Activated CD8-positive, alpha-beta T cell treated with anti-CD3 and anti-CD28 coated beads, Interleukin-2, amount 10 ng/mL, durations not matched to agents 7 days and 5 days (primary cell): ENCODE measurements at places on chromosomes 2 and 18.

GRCh38 chr2:191719938-191720337, 42.0 kb downstream of the NABP1 start:
- DNase-seq = no peak

- no peak for DNase-seq
Observed at GRCh38 chr2:238846628-238847418, 1.1 kb upstream of the TWIST2 start.

DNA sequence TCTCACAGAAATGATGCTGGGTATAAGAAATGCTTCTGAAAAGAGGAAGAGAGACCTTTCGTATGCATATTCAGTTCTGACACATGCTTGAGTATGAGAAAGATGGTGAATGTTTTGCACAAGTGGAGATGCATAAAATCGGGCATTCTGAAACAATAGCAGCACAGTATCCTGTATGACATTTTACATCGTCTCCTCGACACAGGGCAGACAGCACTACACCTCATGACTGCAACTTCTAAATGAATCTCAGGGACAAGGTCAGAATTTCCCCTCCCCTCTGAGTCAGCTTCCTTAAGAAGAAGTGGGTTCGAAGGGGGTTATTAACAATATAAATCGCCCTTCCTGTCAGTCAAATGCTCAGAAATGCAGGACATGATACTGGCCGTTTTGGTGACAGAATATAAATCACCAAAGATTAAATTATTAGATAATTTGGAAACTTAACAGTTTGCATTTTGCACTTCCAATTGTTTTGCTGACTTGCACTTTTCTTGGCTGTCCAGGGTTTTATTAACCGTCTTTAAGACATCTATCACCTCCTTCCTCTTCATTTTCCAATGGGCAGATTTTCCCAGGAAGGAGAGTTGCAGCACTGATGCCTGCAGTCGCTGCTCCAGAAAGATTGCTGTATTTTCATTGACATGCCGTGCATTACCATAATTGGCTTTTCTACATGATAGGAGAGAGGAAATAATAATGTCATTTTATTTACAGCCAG, 57.2 kb downstream of the TSHZ1 start:
- DNase-seq = peak; percentile 4

DNA sequence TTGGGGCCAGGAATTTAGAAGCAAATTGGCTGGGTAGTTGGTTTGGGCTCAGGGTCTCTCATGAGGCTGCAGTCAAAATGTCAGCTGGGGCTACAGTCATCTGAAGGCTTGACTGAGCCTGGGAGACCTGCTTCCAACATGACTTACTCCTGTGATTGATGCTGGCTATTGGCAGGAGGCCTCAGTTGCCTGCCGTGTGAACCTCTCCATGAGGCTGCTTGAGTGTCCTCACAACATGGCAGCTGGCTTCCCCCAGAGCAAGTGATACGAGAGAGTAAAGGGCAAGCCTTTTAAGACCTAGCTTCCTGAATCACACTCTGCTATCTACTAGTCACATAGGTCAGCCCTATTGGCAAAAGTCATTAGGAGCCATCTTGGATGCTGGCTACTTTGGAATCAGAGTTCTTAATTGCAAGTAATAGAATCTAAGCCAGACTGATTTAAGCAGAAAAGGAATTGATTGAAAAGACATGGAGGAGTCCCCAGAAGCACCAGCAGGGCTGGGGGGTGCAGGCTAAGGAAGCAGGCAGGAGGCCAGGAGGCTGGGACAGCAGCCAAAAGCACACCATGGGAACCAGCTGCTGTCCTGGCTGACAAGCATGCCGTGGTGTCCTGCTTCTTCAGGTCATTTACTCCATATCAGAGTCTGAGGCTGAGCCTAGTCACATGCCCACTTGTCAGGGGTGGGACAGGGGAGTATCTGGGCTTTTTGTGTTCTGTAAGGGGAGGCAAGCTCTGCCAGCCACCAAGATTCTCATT, 7.8 kb upstream of the GIGYF2 start:
- DNase-seq = no peak

DNA sequence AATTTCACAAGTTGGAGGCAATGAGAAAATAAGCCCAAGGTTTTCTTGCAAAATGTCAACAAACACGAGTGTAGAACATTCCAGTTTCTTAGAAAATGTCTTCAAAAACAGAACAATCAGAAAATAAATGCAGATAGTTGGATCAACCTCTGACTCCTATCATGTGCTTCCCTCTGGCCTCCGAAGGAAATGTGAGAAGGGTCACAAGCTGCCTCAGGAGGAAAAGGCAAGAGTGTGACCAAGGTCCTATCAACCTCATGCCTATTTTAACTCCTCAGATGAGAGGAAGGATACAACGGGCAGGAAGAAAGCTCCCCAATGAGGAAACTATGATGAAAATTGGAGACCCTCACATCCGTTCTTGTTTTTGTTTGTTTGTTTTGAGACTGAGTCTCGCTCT, 7.9 kb downstream of the SCYGR5 start:
- no peak for DNase-seq

GRCh38 chr2:45278365-45279078, 269.3 kb upstream of the SIX2 start:
- no peak for DNase-seq

GRCh38 chr2:14303366-14304115, 329.0 kb upstream of the LRATD1 start:
- DNase-seq = no peak

DNA sequence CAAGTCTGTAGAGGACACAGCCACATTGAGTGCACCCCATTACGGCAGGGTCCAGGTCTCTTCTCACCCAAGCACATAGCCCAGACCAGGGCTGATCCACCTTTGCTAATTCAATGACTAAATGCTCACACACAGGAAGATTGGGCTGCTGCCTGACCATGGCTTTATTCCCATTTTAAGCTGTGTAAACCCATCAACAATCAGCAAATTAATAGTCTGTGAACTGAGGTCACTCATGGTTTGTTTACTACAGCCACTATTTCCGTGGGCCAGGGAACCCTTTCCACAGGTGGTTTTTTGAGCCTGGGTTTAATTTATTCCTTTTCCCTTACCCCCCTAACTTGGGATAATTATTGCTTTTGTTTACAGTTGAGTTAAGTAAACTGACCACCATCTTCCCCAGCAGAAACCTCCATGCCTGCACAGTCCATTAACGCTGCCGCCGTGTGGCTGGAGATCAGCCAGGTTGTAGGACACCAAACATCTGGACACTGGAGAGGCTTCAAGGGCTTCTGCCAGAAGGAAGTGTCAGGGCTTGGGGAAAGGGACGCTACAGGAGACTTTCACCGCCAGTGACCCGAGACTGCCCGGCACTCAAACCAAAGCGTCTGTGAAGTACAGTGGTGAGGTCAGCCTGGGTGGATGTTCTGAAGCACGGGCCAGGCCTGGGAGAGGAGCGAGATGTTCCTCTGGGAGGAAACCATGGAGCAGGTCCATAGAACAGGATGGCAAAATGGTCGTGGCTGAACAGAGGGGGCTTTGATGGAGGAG, 282.9 kb downstream of the DYSF start:
- no peak for DNase-seq

- peak; percentile 71 for DNase-seq
Observed at GRCh38 chr2:204072443-204073324, 136.1 kb downstream of the ICOS start.

DNA sequence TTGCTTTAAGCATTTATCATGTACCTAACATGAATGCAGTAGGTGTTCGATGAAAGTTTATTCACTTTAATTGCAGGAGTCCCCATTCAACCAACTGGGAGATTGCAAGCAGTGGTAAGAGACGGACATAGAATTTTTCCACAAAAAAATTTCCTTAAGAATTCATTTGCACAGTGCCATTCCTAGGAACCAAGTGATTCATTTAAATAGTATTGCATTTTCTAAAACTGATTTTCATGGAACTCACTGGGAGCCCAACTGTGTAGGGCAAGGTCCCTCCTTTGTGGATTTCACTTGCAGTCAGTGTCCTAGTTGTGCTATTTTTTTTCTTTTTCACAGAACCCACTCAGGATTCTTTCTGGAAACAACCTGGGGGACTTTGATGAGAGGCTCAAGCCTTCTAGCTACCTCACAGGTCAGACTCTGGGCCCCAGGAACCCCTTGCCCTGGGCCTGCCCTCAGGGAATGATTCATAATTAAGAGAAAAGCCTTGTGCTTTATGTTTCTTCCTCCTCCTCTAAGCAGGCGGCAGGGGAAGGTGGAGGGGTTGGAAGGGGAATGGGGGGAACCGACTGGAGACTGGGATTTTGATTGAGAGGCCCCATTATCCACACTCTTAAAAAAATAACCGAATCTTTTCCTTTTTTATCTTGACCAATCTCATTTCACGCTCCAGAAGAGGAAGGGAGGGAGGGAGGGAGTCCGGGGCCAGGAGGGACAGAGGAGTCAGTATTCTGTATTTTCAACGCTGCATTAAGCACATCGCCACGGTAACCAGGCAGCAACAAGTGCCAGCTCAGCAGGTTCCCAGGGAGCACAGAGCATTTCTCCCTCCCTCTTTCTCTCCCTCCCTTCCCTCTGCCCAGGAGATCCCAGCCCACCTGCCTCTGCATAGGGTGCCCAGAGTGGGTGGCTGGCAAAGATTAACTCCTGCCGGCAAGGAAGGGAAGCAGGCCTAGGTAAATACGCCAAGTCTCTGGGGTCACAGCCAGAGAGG, 51.8 kb downstream of the PSD4 start:
- no peak for DNase-seq

DNA sequence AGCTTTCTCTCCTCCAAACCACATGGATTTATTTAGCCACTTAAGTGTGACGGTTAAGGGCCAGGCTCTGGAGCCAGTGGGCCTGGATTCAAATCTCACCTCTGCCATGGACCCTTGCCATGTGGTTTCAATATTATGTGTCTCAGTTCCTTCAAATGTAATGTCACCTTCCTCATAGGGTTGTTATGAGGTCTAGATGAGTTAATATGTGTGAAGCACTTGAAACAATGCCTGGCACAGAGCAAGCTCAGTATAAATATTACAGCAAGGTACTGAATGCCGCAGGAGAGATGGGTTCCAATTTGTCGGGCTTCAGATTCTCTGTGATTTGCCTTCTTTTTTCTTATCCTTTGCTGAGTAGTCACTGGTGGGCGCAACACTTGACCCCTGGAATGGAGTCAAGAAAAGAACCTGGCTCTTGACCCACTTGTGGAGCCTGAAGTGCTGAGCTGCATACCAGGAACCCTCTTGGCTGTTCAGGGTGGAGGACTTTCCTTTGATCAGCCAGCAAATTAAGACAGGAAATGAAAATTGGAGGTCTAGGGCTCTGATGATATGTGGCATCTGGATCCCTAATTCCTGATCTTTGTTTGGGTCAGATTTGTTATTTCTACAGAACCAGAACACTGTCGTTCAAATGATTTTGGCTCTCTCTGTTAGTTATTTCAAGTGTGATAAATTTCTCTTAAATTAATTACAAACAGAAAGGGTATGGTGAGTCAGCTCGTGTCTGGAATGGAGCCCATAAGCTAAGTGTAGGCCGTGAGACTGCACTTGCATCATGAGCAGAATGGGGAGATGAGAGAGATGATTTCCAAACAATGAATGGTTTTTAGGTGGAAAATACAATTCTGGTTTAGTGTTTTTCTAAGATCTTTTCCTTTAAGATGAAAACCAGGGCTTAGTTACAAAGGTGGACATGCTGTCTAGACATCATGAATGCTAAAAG, 293.0 kb downstream of the KCNS3 start:
- DNase-seq = no peak
